ENCODE measurements at places on chromosomes 5 and 9.

DNA sequence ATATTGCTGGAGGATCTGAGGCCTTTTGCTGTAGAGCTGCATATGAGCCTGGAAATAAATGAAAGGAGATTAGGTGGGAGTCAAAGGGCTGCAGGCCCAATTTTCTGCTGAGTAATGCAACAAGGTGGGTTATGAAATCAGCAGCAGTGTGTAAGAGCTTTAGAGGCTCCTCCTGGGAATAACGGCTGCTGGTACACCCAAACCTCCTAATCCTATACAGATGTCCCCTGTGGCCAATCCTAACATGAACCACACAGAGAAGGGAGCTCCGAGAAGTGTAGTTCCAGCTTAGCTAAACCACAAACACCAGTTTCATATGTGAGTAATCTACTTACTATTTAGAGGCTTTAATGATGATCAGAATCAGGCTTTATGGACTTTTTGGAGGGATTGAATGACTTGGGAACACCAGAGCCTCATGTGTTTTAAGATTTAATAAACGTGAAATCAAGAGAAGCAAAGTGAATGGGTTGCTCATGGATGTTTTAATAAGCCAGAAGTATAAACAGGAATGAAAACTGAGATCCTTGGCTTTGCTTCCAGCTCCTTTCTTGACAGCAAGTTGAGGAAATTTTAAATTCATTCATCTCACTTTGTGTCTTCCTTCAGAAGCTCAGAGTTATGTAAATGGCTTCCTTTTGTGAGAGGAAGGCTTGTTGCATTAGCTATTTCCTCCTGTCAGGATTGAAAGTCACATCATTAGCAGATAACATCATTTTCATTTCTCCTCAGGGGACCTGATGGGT is 437.5 kb downstream of the TMEM232 start:
- no peak for DNase-seq

- DNase-seq = no peak
Measured at GRCh38 chr5:151139015-151139414, 18.6 kb downstream of the ANXA6 start.

DNA sequence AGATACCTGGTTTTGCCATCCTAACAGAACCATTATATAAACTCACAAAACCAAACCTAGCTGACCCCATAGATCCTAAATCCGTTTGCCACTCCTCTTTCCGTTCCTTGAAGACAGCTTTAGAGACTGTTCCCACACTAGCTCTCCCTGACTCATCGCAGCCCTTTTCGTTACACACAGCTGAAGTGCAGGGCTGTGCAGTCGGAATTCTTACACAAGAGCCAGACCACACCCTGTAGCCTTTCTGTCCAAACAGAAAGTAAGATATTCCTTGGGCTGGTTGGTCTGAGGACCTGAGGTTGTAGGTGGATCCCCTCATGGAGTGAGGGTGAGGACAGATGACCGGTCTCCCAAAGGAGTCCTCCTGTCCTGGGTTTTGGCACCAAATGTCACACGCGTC is 56.7 kb upstream of the NAA35 start:
- no peak for DNase-seq

- DNase-seq = no peak
Measured at GRCh38 chr5:159935946-159936345, 19.7 kb downstream of the ADRA1B start.

GRCh38 chr9:114316605-114317230 is 6.2 kb upstream of the ORM1 start:
- no peak for DNase-seq

- no peak for DNase-seq
Measured at GRCh38 chr9:127309715-127310114, 45.1 kb downstream of the GARNL3 start.

- no peak for DNase-seq
Measured at GRCh38 chr9:127628758-127629467, 16.8 kb downstream of the STXBP1 start.

DNA sequence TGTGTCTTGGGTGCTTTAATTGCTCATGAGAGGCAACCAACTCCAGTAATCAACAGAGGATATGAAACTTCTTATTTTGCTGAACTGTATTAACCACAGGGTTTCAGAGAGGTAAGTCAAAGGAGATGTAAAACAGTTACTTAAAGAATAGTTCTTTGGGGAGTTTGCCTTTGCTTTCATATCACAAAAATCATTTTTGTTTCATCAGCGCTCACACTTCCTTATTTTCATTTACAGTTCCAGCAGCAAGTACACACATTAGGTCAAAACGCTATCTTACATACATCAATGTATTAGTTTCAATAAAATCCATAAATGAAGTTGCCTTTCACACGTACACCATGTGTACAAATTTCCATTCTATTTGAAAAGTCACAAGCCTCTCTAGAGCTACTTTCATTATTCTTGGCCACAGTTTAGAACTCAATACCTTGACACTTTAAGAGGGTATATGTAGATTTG is 50.1 kb downstream of the ST8SIA4 start:
- DNase-seq = no peak

- DNase-seq = no peak
Measured at GRCh38 chr5:16889203-16889971, 46.7 kb downstream of the MYO10 start.

DNA sequence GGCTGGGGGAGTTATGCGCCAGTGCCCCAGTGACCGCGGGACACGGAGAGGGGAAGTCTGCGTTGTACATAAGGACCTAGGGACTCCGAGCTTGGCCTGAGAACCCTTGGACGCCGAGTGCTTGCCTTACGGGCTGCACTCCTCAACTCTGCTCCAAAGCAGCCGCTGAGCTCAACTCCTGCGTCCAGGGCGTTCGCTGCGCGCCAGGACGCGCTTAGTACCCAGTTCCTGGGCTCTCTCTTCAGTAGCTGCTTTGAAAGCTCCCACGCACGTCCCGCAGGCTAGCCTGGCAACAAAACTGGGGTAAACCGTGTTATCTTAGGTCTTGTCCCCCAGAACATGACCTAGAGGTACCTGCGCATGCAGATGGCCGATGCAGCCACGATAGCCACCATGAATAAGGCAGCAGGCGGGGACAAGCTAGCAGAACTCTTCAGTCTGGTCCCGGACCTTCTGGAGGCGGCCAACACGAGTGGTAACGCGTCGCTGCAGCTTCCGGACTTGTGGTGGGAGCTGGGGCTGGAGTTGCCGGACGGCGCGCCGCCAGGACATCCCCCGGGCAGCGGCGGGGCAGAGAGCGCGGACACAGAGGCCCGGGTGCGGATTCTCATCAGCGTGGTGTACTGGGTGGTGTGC is at the start of gene RXFP3:
RXFP3 (plus strand) TSS at position 6 of the 636 bp plus-strand sequence; CDS start at position 361, 355 bp downstream.
- no peak for DNase-seq

DNA sequence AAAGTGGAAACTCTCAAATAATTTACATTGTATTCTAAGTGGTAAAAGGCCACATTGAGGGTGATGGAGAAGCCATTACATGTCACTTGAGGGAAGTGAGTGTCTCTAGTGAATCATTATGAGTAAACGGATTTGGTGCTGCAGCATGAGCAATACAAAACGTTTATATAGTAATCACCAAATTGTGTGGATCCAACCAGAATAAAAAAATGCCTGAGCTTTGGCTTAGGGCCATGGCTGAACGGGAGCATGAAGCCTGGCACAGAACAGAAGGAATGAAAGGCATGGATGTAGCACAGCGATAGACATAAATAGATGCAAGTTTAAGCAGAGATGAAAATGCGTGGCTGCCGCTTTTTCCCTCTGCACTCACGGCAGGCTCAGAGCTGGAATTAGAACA is 58.3 kb downstream of the PTTG1 start:
- no peak for DNase-seq

- no peak for DNase-seq
Measured at GRCh38 chr5:108143581-108143980, 238.3 kb downstream of the FBXL17 start.

- no peak for DNase-seq
Measured at GRCh38 chr9:93603011-93603410, 26.6 kb downstream of the PHF2 start.

- no peak for DNase-seq
Measured at GRCh38 chr5:158435161-158435616, 576.2 kb upstream of the CLINT1 start.

DNA sequence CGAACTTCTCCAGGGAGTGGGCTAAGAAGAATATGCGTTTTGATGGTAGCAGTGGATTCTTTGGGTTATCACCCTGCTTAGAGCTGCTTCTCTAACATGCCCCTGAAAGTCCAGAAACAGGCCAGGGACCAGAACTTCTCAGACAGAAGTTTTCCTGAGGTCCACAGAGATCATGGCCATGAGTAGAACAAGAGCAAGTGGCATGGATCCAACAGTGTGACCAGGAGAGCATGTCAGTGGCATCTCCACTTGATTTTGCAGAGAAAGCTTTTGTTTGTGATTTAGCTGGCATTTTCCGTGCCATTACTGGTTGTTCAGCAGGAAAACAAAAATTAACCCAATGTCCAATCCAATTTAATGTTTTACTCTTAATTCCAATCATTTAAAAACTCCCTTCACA is 298.5 kb upstream of the CD180 start:
- no peak for DNase-seq

Data from activated naive CD4-positive, alpha-beta T cell (primary cell).